ENCODE measurements at places on chromosomes 7 and 10.
A peak's percentile ranks its signal among the peaks of the same experiment; 100 is the strongest.

DNA sequence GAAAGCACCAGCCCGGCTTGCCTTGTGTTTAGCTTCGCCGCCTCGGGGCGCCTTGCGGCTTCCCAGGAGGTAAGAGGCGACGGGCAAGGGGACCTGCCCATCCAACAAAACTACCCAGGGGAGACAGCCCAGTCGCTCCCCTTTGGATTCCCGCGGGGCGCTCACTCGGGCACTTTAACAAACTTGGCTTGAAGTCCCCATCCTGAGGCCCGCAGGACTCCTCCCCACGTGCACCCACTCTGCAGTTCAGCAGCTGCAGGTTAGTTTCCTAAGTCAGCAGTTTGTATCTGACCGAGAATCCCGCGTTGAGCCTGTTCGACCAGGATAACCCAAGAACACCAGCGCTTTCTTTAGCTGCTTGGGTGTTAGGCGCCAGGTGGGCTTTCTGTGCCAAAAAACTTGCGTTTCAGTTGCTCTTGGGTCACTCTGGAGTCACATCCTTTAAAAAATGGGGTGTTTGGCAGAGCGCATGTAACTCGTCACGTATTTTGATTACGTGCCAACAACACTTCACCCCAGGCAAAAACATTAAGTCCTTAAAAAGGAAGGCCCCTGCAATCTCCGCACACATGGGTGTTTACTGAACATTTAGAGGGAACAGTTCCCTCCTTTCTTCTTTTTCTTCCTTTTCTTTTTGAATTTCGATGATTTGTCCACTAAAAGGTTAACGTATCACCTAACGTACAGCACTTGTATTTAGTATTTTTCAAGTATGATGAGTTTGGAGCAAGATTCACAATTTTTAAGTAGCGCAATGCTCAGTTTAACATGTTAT is 876 bp downstream of the DNAH11 start:
- no peak for DNase-seq

GRCh38 chr10:93206652-93207051 is 133.0 kb downstream of the CYP26A1 start:
- DNase-seq, result no peak

DNA sequence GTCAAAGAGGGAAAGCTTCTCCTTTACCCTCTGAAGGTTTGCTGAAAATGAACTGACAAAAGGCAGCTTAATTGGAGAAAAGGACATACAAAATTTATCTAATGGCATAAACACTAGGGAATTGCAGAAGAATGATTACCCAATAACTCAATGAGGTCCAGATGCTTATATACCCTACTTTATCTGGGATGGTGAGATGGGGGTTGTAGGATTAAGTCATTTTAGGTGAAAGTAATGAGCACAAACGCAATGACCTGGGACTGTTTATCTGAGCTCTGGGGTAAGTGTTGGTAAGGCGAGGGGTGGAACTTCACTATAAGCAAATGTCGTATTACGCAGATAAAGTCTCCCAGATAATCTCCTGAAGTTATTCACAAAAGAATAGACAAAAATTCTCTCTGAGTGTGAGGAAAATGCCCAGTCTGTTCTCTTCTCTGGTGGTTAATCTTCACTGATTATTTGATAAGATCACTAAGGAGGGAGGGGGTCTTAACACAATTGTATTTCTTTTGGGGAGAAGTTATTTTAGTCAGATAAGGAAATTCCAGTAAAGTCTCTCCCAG is 1067.8 kb downstream of the DNAJB9 start:
- no peak for DNase-seq

DNA sequence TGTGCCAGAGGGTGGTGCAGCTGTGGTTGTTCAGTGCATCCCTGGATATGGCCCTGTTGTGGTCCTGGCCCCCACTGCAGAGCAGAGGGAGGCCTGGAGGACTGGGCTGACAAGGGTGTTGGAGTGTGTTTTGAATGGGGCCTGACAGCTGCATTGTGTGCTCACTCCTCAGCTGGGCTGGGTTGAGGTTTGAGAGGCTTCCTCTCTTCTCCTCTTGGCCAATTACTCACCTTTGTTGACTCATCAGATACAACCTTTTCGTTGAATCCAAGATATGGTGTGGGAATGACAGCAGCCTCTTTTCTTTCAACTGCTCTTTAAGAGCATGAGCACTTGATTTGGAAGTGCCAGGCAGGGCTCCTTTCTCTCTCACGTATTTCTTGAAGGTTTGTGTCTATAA is 228.5 kb upstream of the COBL start:
- DNase-seq, result no peak

- no peak for DNase-seq
These were observed 15.0 kb downstream of the KIAA1217 start for GRCh38 chr10:24223953-24224352.

DNA sequence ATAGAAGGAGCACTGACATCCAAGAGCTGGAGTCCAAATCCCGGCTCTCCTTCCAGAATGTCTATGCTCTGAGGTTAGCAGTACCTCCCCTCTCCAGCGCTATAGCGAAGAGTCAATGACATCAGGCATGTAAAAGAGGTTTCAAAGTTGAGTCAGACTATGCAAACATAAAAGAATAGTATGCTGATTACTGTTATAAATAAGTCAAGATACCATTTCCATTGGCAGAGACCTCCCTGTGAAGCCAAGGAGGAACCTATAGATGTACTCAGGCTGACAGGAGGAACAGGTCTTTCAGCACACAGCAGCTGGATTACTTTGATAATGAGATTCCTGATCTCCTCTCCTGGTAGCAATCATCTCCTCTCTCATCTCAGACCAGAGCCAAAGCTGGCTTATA is 103.9 kb upstream of the EFCAB10 start:
- DNase-seq, result no peak

DNA sequence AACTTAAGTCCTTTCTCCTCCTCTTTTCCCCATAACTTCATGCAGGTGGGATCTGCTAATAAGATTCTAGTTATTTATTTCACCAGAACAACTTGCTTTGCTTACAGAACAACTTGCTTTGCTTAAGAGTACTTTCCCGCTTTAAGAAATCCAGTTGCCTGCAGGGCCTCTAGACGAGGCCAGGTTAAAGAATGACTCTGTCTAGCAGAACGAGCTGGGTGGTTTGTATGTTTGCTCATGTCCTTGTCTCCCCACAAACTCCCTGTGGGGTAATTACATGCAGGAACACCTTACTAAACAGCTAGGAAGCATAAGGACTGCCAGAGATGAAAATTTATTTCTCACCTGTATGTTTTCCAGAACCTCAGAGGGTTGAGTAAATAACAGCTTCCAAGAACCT is 8.8 kb upstream of the FZD8 start:
- no peak for DNase-seq

DNA sequence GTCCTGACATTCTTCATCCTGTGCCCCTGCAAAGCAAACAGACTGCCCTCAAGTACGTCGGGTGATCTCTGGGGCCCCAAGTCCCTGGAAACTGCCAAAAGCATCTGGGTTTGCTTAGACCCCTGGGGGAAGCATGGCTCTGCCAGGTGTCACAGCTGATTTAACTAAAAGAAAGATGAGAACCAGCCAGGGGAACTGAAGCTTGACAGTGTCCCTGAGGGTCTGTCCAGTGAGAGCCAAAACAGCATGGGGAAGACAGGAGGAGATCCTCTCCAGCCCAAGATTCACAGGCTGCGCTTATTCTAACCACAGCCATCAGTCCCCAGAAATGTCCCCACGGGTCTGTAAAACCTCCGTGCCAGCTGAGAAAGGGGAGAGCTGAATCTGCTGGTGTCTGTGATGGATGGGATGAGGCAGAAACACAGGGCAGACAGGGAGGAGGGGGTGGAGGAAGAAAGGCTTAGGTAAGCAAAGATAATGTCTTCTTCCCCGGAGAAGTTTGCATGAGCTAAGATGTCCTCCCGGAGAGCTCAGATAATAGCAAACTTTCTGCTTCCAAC is 21.3 kb downstream of the CCDC3 start:
- DNase-seq, result no peak

DNA sequence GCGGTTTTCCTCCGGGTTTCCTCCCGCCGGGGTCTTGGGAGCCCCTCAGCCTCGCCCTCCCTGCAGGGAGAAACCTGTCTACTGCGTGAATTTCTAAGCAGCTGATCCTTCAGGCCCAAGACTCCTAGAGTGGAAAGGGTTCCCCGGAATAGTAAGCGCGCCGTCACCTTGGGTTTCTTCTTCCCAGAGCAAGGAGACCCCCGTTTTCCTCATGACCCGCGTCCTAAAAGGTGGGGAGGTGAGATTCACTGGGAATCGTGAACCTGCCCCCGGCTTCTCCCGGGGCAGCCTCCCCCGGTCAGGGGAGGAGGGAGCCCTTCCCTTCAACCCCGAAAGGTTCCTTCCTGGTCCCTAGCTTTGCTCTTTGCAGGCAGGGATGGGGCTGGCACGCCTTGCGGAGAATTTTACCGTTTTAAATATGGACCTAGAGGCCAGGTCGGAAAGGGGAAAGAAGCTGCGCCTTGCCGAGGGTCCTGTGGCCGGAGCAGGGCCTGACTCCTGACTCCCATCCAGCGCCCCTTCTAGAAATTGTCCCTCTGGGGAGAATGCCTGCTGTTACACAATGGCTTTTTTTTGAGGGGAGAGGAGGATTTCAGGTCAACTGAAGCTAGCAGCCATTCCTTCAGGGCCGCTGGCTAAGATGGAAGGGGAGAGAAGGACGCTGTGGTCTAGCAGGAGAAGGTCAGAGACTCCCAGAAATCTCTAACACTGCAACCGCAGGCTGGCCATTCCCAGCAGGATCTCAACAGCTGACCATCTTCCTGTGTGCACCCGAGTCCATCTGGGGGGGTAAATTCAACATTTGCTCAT is 11.6 kb upstream of the MNX1 start:
- DNase-seq, result no peak

DNA sequence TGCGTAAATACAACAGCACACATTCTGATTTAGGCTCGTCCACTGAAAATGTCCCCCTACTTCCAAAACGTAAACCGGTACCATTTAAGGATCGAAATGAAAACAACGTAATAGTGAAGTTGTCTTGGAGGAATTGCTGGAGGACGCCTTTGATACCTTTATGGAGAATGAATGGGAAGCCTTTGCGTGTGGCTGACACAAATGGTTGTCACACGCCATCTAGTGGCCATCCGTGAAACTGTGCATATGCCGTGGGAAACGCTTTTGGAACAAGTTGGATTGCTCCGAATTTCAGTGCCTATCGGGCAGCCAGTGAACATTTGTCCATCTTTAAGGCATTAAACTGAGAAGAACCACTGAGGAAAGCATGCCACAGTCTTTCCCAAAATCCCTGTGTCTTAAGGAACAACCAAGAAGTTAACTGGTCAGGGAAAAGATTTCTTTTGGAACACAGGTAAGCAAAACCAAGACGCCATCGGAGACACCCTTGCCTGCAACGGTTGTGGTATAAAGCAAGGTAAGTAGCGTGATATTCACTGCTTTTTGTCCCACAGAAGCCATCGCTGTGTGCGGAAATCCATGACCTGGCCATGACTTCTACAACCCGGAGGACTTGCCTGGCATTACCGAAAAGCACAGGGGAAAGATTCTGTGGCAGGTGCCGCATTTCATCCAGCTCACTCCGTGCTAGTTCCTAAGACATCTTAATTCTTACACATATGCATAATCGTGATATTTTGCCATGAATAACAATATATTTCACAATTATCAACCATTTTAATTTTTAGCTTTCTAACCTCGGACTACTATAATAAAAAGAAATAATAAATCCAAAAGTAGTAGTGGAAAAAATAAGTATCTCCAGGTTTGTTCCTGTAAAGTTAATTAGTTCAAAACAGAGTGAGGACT is 100.6 kb downstream of the FAM204A start:
- DNase-seq, result peak; percentile 92

DNA sequence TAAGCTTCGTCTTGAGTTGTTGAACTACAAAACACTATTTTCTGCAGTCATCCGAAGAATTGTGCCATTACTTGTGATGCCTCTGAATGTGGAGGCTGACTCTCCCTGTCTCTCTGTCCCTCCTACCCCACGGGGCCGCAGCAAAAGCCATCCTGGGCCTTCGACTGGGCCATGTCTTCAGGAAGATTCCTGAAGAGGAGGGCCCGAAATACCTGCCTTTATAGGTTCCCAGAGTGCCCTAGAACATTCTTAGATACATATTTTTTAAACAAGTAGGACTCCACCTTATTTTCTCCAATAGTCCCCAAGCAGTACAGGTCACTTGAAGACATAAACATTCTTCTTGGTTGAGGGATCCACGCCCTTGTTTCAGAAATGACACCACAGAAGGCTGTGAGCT is 8.1 kb downstream of the IGFBP3 start:
- DNase-seq, result no peak

GRCh38 chr10:114526504-114527238 is 122.4 kb upstream of the AFAP1L2 start:
- peak; percentile 27 for DNase-seq

DNA sequence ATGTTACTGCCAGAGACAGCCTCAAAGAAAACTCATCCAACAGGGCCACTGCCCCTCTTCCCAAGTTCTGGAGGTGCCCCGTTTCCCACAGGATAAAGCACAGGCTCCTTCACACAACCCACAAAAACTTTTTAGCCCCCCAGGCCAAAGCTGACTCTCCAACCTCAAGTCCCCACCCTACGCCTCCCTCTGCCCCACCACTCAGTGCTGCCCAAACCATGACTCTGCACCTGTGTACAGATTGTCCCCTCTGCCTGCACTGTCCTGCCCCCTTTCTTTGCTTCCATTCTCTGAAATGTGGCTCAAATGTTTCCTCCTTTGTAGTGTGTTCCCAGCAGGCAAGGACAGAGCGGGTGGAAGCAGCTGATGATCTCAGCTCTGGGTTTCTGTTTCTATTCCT is 284.0 kb downstream of the GRID1 start:
- no peak for DNase-seq

DNA sequence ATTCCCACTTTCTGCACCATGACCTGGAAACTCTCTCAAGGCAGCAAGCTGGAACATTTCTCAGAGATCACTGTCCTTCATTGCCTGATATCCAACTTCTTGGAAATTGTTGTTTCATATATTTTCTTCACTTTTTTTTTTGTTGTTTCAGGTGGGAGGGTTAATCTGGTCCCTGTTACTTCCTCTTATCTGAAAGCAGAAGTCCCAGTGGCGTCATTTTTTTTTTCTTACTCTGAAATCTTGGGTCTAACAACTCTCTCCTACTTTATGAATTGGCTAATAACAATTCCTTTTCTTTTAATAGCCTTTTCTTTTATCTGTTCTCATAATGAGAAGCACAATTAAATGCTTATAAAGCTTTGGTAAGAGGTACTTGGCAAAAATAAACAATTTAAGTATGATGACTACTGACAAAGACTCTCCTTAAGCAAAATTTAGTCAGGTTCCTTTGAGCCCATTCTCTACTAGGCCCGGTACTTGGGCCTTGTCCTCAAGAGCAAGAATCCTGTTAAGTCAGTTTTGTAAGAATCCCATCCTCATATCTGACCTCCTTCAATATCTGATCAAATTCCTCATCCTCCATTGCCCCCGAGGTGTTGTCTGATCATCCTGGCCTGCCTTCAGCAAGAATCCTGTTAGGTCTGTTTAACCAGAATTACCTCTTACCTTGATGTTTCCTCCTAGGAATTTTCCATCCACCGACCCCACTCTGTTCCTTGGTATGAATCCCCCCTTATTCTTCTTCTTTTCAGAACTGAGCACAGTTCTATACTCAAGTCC is 11.5 kb upstream of the CC2D2B start:
- no peak for DNase-seq

DNA sequence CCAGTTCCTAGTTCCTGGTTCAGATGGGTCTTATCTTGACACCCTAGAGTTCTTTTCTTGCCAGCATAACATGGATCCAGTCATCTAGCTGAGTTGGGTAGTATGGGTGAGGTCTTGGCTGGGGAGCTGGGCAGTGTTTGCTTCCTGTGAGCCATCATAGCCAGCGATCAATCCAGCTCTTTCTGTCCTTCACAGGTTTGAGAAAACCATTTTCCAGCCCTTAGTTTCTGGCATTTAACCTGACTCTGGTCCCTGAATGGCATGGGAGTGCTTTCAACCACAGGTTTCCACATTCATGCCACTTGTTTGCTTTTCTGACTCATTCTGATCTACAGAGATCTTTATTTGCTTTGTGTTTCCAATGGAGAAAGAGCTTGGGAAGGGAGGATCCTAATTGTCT is 8.6 kb downstream of the SLC13A1 start:
- DNase-seq, result no peak

Data from right renal cortex interstitium (tissue), 3 donors.